ENCODE measurements at places on chromosomes 6 and 20.
A peak's percentile ranks its signal among the peaks of the same experiment; 100 is the strongest.

DNA sequence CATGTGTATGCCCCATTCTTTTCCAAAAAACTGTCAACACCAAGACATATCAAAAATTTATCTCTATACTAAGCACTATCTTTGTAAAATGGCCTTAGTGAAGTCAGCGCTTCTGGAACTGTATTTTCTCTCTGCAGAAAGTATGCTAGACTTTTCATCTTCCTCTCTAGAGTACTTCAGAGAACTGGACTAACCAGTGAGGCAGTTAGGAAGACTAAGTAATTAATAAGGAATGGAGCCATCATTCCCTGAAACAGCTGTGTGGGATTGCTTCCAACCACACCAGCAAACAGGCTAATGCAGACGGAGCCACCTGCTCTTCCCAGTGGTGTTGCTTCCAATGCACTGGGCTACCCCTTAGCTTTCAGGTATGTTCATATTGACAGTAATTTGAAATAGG lies 169.1 kb upstream of the FUT9 start:
- no peak for DNase-seq

GRCh38 chr6:155444952-155445903 lies 10.4 kb downstream of the NOX3 start:
- DNase-seq = no peak

- DNase-seq = peak; percentile 25
These were observed 481.3 kb upstream of the CITED2 start for GRCh38 chr6:139855671-139856311.

DNA sequence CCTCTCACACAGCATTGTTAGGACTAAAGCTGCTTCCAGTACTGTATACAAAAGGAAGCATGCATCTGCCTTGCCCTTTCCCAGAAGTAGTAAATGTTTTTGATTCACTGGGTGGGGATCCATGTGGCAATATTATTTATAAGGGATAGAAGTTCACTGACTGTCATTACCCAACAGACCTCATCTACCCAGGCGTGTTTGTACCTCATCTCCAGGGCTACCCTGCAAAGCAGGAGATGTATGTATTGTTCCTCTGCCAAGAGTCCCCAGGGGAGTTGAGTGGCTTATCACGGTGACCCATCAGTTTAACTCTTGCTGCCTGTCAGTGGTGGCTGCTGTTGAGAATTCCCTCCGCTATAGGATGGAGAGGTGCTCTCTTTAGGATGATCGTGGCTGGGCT lies 42.5 kb downstream of the SLC24A3 start:
- DNase-seq = no peak

DNA sequence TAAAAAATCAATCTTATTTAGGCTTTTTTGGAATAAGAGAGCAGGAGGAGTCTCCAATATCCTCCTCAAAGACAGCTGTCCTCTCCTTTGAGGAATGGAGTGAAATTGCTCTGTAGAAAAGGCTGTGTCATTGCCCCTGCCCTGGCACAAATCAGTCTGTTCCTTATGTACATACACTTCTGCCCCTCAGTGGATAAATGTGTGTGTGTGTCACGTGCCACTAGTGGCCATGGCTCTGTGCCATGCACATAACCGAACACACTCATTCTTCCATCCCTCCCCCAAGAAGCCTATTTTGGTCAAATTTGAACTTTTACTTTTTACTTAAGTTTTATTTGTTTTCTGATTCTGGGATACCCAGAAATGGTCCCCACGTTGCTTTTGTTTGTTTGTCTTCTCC lies 49.2 kb downstream of the ANKS1A start:
- DNase-seq = no peak

GRCh38 chr6:150637266-150637665 lies 37.6 kb downstream of the PLEKHG1 start:
- DNase-seq = no peak

DNA sequence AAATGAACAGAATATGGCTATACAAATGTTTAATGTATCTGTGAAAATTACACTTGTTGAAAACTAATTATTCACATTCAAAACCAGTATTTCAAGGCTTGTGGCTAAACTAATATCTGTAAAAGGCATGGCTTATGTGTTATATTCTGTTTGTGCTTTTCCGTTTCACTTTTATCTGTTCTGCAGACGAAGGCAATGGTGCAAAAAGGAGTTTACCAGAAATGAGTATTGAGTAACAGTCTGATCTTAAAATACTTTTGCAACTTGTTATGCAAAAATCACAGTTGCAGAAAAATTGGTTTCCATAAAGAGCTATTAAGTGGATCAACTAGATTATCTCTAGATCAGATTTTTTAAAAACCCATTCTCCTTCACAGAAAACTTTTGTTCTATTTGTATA lies 9.4 kb upstream of the STX11 start:
- no peak for DNase-seq

DNA sequence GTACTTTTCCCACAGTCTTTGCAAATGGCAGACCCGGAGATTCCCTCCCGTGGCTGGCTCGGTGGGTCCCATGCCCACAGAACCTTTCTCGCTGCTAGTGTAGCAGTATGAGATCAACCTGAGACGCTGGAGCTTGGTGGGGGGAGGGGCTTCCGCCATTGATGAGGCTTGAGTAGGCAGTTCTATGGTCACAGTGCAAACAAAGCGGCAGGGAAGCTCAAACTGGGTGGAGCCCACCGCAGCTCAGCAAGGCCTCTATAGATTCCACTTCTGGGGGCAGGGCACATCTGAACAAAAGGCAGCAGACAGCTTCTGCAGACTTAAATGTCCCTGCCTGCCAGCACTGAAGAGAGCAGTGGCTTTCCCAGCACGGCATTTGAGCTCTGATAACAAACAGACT lies 186.0 kb upstream of the KCNK16 start:
- DNase-seq = no peak

GRCh38 chr20:62938105-62938888 lies at the start of gene GID8:
Gene GID8, plus strand, starts transcription at chr20:62938147. Its CDS starts 3,356 bp downstream, at chr20:62941503.
- DNase-seq = peak; percentile 62

GRCh38 chr6:30945281-30945680 lies 4.5 kb downstream of the MUCL3 start:
- no peak for DNase-seq

GRCh38 chr20:8972963-8973705 lies 95.8 kb upstream of the PLCB4 start:
- no peak for DNase-seq

GRCh38 chr20:11118802-11119380 lies 445.1 kb upstream of the JAG1 start:
- DNase-seq = no peak

DNA sequence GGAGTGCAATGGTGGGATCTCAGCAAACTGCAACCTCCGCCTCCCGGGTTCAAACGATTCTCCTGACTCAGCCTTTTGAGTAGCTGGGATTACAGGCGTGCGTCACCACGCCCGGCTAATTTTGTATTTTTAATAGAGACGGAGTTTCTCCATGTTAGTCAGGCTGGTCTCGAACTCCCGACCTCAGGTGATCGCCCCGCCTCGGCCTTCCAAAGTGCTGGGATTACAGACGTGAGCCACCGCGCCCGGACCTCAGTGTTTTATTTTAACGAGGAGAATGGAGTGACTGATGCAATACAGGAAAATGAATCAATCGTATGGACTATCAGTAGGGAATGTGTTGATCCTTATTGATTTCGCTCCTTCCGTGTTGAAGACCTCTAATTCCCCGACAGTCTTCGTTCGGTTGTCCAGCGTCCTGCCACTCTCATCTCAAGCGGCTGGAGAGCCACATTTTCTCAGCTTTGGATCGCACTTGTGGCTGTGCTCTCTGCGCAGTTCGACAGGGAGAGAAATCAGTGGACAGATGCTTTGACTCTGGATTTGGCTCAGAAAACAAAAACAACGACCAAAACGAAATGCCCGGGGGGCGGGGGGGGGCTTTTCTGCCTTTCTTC lies 166.2 kb downstream of the TRIM27 start:
- no peak for DNase-seq

GRCh38 chr6:33410711-33411631 lies at the start of gene PHF1:
Gene PHF1, plus strand, starts transcription at chr6:33411014. Its CDS starts 1,250 bp downstream, at chr6:33412264.
- no peak for DNase-seq

DNA sequence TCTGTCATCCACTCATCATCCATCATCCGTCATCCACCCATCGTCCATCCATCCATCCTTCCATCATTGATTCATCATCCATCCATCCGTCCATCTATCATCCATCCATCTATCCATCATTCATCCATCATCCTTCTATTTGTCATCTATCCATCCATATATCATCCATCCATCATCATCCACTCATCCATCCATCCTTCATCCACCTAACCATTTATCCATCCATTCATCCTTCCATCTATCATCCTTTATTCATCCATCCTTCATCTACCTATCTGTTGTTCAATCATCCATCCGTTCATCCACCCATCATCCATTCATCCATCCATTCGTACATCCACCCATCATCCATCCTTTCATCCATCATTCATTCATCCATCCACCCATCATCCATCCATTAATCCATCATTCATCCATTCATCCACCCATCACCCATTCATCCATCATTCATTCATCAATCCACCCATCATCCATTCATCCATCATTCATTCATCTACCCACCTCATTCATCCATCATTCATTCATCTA lies 266.4 kb downstream of the CDH4 start:
- DNase-seq = no peak

DNA sequence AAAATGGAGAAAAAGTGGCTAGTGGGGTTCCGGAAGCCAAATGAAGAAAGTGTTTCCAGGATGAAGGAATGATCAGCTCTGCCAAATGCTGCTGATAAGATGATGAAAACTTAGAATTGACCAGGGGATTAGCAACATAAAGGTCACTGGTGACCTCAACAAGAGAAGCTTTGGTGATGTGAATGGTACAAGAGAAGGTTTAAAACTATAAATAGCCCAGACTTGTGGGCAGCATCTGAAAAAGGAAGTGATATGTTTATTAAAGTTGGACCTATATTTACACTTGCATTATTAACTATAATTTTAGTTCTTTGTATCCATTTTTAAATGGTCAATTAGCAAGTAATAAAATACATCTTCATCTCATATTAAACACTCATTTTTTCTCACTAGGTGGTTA lies 45.1 kb downstream of the CGA start:
- DNase-seq = no peak

- DNase-seq = no peak
These were observed 51.3 kb downstream of the NCOA3 start for GRCh38 chr20:47552996-47553395.

DNA sequence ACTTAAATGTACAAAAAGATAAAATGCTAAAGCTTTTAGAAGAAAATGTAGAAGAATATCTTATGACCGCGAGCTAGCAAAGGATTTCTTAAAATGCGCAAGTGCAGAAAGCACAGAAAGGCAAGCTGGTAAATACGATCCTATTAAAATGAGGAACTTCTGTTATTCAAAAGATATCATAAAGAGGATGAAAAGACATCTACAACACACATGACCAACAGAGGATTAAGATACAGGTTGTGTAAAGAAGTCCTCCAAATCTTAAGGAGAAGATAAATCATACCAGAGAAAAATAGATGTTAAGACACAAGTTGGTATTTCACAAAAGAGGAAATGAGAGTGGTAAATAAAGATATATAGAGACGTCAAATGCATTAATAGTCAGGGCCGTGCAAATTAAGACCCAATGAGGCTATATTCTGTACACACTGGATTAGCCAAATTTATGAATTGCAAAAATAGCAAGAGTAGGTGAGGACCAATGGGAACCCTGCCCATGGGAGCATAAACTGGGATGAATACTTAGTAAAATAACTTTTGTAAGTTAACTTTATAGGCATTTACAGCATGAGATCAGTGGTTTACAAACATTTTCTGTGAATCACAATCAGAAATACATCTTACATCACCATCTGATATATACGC lies 23.0 kb downstream of the APCDD1L start:
- DNase-seq = no peak

GRCh38 chr20:33900521-33901131 lies 89.5 kb downstream of the CHMP4B start:
- DNase-seq = no peak

DNA sequence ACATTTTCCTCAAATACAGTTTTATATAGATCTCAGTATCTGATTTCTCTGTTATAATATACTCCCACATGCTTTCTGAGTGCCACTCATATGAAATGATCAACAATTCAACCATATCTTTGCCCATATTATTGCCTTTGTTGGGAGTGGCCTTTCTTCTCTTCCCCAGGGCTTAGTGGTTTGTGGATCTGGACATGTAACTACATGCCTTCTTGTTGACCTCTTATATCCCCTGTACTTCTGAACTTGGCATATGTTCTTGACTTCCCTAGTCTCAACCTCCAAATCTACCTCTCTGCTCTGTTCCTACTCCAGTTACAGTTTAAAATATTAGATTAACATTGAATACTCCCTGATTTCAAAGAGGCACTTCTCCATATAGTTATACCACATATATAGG lies 34.3 kb upstream of the PRIM2 start:
- DNase-seq = no peak

DNA sequence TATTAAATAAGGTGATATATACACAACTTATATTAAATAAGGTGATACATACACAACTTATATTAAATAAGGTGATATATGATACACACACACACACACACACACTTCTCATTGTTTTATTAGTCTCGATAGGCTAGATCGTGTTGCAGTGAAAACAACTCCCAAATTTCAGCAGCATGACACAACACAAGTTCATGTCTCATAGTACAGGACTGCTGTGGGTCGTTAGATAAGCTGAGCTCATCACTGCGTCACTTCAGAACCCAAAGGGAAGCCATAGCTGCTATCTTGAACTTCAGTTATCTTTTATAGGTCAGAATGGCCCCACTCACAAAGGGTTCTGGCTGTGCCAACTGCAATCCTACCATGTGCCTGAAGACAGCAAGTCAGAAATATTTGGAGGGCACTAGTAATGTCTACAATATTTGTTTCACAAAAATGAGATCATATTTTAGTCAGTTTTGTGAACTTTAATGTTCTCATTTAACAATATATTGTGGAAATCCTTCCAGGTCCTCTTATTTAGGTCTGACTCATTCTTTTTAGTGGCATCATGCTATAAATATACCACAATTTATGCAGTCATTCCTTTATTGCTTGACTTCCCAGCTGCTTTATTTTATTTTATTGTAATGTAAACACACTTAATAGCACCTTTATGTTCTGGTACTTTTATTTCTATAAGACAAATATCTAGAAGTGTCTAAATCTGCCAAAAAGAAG lies 290.2 kb downstream of the PHACTR1 start:
- no peak for DNase-seq

DNA sequence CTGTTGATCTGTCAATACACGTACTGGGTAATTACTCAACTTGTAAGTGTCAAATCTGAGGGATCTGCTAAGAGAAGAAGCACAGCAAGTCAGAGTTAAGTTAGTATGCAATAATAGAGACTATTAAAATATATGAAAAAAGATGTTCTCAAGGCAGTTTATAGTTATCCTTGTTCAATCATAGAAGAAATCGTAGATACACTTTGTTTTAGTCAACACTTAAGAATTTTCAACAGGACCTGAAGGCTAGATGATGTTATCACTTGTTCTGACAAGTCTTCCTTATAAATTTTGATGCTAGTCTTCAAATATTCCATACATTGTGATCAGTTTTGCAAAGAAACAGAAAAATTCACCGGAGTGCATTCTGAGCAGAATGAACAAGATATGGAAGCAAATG lies 91.1 kb upstream of the KCNQ5 start:
- no peak for DNase-seq

DNA sequence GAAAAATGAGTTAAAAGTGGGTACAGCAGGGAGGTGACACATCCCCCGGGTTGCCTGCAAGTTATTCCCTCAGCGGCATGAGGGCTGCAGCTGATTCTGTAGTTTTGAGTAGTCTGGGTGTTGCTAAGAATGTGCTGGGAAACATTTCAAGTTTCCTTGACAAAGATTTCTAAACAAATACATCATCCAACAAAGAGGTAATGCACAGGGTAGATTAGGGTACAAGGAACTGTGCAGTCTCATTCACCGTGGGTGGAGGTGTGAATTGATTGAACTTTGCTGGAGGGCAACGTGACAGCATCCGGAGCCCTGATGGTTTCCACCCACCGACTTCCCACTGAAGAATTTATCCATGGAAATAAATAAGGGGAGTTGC lies 21.8 kb downstream of the CASS4 start:
- no peak for DNase-seq
